ENCODE measurements at places on chromosomes 3 and 15. TPM values are rescaled to one million over a fixed set of nuclear protein-coding genes. Genes with fewer than 3 reads are reported as not detected.

DNA sequence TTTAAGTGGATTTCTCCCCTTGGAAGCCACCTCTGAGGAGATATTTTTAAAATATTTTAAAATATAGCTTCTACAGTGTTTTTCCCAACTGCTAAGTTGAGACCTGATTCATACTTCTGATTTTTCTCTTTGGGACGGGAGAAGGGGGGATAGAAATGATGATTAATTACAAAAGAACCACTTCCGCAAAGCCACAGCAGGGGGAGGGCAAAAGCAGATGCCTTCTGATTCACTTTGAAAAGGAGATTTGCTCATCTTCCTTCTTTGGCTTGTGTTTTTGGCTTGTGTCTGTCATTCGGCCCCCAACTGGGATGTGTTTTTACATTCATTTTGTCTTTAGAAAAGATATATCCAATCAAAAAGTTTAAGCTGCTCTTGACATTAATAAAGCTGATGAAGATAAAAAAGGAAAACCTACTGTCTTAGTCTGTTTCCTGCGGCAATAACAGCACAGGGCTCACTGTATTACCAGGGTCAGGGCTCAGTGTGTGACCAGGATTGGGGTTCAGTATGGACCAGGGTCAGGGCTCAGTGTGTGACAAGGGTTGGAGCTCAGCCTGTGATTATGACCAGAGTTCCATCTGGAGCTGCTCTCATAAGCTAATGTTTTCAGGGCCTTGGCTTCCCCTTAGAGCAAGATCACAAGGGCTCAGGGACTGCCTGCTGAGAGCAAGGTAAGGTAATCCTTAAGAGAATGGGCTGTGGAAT lies 223.2 kb downstream of the MTHFS start:
- peaks cover 3% of the 10 kb centered on the region for H3K4me1 ChIP-seq
- no peak for DNase-seq
- H3K27ac ChIP-seq = no peak overlapping the region
- no peak overlapping the region for H3K4me3 ChIP-seq

Gene CACNA2D3
- total RNA-seq = 2.5 TPM

GRCh38 chr3:126983276-126983652 lies 349 bp downstream of the PLXNA1 start:
- no peak overlapping the region for H3K4me3 ChIP-seq
- peaks cover 8% of the 10 kb centered on the region for H3K4me1 ChIP-seq
- peaks cover 25% of the 10 kb centered on the region for H3K27me3 ChIP-seq
- H3K27ac ChIP-seq = no peak overlapping the region
- no peak for DNase-seq

Gene LRRK1
- total RNA-seq = 2.0 TPM

Gene ARL6
- 5.6 TPM for total RNA-seq

- H3K27me3 ChIP-seq = no peaks in the 10 kb centered on the region
- DNase-seq = no peak
- H3K27ac ChIP-seq = peak overlapping the region; percentile 37
- H3K4me1 ChIP-seq = peaks cover 52% of the 10 kb centered on the region
- peak overlapping the region; percentile 7 for H3K4me3 ChIP-seq
These were observed 19.5 kb upstream of the FBLN2 start for GRCh38 chr3:13529196-13530112.

DNA sequence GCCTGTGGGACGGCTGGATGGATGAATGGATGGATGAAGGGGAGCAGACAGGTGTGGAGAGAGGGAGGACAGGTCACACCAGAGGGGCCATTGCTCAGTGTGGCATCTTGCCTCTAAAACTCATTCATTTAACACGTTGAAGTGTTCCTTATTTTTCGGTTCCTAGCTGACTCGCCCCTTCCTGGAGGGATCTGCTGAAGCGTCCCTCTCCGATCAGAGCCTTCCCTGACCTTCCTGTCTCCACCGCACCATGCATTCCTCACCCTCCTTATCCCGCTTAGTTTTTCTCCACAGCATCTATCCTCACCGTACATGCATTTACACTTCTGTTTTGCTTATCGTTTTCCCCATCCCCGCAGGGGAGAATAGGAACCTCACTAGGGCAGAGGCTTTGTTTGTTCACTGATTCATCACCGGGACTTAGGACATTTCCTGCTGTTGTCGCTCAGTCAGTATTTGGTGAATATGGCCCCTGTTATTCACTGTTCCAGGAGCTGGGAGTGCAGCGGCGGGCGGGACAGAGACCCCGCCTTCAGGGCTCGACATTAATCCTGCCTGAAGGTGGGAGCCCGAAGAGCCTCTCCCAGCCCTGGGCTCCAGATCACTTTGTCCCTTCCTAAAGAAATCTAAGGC lies 32.0 kb downstream of the FOXL2 start:
- H3K4me3 ChIP-seq = peak overlapping the region; percentile 93
- DNase-seq = no peak
- peak overlapping the region; percentile 74 for H3K27ac ChIP-seq
- H3K36me3 ChIP-seq = no peaks in the 10 kb centered on the region

- peak overlapping the region; percentile 32 for H3K4me3 ChIP-seq
- peaks cover 46% of the 10 kb centered on the region for H3K4me1 ChIP-seq
- DNase-seq = no peak
- no peaks in the 10 kb centered on the region for H3K27me3 ChIP-seq
- H3K27ac ChIP-seq = peak overlapping the region; percentile 82
These were observed 23.1 kb downstream of the ZBTB38 start for GRCh38 chr3:141391298-141391990.

Gene CFAP100
- total RNA-seq = 4.3 TPM

Gene CCK
- total RNA-seq = 17.7 TPM

DNA sequence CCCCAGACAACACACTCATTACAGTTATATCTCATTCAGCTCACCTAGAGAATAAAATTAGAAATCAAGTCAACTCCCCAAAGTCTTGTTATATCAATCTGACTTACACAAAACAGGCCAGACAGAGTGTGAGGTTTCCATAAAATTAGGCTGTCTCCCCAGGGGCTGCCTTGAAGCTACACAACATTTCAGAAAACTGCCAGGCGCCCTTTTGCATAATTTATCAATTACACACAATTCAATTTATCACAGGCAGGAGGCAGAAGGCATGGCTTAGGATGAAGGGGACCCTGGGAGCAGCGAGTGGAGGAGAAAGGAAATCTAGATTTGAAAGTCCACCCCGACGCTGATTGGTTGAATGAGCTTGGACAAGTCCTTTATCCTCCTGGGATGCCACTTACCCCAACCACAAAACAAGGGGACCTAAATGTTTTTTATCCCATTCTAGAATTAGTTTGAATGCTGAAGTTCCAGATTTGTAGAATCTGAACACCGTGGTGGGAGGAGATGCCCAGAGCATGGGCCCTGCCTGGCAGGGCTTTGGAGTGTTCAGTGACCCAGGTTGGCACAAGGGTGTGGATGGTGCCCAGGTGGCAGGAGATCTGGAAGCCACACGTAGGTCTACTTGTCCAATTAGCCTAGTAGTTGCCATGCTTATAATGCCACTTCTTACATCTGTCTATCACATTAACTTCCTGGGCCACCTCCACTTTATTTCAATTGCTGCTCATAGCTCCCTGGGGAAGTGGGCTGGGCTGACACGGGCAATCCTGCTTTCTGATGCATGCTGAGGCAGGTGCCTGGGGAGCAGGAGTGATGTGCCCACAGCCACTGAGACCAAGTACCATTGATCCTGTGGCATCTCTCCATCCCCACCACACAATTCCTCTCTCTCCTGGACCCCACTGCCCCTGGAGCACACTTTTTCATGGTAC lies 119.8 kb upstream of the TLE3 start:
- no peak overlapping the region for H3K4me3 ChIP-seq
- DNase-seq = no peak
- peaks cover 13% of the 10 kb centered on the region for H3K27me3 ChIP-seq
- no peak overlapping the region for H3K27ac ChIP-seq
- H3K4me1 ChIP-seq = peaks cover 42% of the 10 kb centered on the region

GRCh38 chr3:77412021-77412438 lies 372.1 kb downstream of the ROBO2 start:
- H3K36me3 ChIP-seq = no peaks in the 10 kb centered on the region
- DNase-seq = no peak
- H3K27ac ChIP-seq = no peak overlapping the region
- H3K4me3 ChIP-seq = no peak overlapping the region

- no peak overlapping the region for H3K4me3 ChIP-seq
- H3K27me3 ChIP-seq = no peaks in the 10 kb centered on the region
- H3K27ac ChIP-seq = no peak overlapping the region
- peaks cover 16% of the 10 kb centered on the region for H3K4me1 ChIP-seq
- no peak for DNase-seq
- no peaks in the 10 kb centered on the region for H3K36me3 ChIP-seq
These were observed 170.3 kb upstream of the CCDC54 start for GRCh38 chr3:107206945-107207344.

Gene CCRL2
- 0.17 TPM for total RNA-seq

Gene ZNF80
- total RNA-seq = not detected

Gene FETUB
- total RNA-seq = not detected

Gene TM6SF1
- 0.24 TPM for total RNA-seq

DNA sequence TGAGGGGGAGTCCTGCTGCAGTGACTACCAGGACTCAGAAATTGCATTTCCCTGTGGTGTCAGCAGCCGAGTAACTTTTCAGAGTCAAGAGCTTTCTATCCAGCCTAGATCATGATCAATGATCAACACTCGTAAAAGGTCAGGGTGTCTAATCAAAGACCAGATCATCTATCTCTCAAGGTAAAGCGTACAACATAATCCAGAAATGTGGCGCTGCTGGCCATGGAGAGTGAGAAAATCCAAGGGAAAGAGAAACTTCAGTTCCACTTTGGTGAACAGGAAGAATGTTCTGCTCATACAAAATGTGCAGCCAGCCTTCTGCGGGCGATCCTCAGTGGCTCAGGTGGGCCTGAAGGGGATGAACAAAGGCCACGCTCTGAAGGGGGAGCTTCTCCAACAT lies 1005.8 kb upstream of the NR2F2 start:
- DNase-seq = no peak
- peaks cover 7% of the 10 kb centered on the region for H3K4me1 ChIP-seq
- no peaks in the 10 kb centered on the region for H3K36me3 ChIP-seq
- peaks cover 32% of the 10 kb centered on the region for H3K27me3 ChIP-seq
- H3K27ac ChIP-seq = no peak overlapping the region
- H3K4me3 ChIP-seq = no peak overlapping the region

DNA sequence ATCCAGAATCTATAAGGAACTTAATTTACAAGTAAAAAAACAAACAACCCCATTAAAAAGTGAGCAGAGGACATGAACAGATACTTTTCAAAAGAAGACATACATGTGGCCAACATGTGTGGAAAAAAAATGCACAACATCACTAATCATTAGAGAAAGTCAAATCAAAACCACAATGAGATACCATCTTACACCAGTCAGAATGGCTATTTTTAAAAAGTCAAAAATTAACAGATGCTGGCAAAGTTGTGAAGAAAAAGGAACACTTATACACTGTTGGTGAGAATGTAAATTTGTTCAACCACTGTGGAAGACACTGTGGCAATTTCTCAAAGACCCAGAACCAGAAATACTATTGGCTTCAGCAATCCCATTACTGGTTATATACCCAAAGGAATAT lies 830.0 kb upstream of the ALCAM start:
- no peak for DNase-seq
- H3K36me3 ChIP-seq = peaks cover 5% of the 10 kb centered on the region
- no peak overlapping the region for H3K4me3 ChIP-seq
- no peaks in the 10 kb centered on the region for H3K4me1 ChIP-seq
- no peaks in the 10 kb centered on the region for H3K27me3 ChIP-seq

- H3K36me3 ChIP-seq = no peaks in the 10 kb centered on the region
- H3K27ac ChIP-seq = no peak overlapping the region
- peaks cover 45% of the 10 kb centered on the region for H3K27me3 ChIP-seq
- no peak overlapping the region for H3K4me3 ChIP-seq
These were observed 6.6 kb upstream of the INAFM2 start for GRCh38 chr15:40316931-40317330.

Gene LRIG1
- total RNA-seq = 28.9 TPM

- H3K4me1 ChIP-seq = peaks cover 6% of the 10 kb centered on the region
- H3K27me3 ChIP-seq = no peaks in the 10 kb centered on the region
- DNase-seq = no peak
- no peak overlapping the region for H3K4me3 ChIP-seq
These were observed 34.6 kb downstream of the HSPBAP1 start for GRCh38 chr3:122758877-122759560.

GRCh38 chr15:55799291-55800212 lies 56.6 kb upstream of the PRTG start:
- peak overlapping the region; percentile 51 for H3K4me3 ChIP-seq
- H3K27ac ChIP-seq = peak overlapping the region; percentile 60
- peaks cover 27% of the 10 kb centered on the region for H3K4me1 ChIP-seq
- peaks cover 5% of the 10 kb centered on the region for H3K27me3 ChIP-seq

Gene ARL6IP5
- total RNA-seq = 38.5 TPM

DNA sequence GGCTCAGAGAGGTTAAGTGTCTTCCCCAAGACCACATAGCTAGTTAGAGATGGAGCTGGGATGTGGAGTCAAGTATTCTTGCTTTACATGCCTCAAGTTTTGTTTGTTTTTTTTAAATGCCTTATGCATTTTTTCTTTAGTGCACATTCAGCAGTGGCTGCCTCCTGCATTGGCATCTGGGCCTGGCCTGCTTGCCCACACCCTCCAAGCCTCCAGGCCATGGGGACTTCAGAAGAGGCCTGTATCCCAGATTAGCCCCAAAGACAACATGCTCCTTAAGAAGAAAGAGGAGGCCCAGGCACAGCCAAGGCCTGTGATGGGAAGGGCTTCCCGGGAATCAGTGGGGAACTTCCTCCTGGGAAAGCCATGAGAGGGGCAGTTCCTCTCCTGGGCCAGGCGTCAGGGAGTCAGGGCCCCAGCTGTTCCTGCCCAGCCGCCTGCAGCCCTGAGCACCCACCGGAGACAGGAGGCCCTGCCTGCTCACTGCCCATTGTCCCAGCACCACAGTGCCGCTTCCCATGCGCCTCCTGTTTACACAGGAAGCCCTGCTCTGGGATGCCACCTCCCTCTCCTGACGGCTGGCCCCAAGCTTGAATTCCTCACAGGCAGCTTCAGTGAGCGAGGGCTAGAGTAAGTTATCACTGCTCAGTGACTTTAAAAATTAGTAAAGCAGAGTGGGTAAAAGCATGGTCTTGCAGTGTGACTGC lies 16.0 kb downstream of the FOXL2NB start:
- no peaks in the 10 kb centered on the region for H3K4me1 ChIP-seq
- H3K27ac ChIP-seq = no peak overlapping the region
- H3K36me3 ChIP-seq = no peaks in the 10 kb centered on the region
- peaks cover 64% of the 10 kb centered on the region for H3K27me3 ChIP-seq
- H3K4me3 ChIP-seq = no peak overlapping the region

GRCh38 chr3:127560051-127560787 lies 30.3 kb downstream of the TPRA1 start:
- peaks cover 35% of the 10 kb centered on the region for H3K27me3 ChIP-seq
- no peak overlapping the region for H3K4me3 ChIP-seq
- H3K27ac ChIP-seq = no peak overlapping the region
- no peak for DNase-seq

Gene CATSPER2
- total RNA-seq = 5.1 TPM

DNA sequence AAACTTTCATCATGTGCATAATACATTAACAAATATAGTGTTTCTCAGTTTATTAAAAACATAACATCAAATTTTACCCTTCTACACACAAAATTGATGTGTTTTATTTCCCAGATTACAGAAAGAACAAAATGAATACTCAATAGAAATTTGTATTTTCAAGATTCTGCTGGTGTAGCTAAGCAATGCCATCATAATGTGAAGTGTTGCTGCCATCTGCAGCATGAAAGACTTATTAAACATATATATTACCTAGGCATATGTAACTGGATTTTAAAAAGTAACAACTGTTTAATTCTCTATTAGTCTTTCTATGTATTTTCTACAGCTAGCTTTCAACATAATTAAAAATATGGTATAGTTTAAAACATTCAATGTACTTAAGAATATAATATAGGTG lies 27.5 kb downstream of the PLSCR5 start:
- H3K4me1 ChIP-seq = peaks cover 14% of the 10 kb centered on the region
- H3K27me3 ChIP-seq = no peaks in the 10 kb centered on the region

GRCh38 chr3:141476033-141476432 lies 10.8 kb upstream of the RASA2 start:
- H3K4me3 ChIP-seq = no peak overlapping the region
- H3K4me1 ChIP-seq = no peaks in the 10 kb centered on the region
- H3K36me3 ChIP-seq = no peaks in the 10 kb centered on the region
- no peak overlapping the region for H3K27ac ChIP-seq
- H3K27me3 ChIP-seq = peaks cover 17% of the 10 kb centered on the region
